ENCODE measurements at places on chromosomes 4 and X. TPM values are rescaled to one million over a fixed set of nuclear protein-coding genes. Genes with fewer than 3 reads are reported as not detected.

DNA sequence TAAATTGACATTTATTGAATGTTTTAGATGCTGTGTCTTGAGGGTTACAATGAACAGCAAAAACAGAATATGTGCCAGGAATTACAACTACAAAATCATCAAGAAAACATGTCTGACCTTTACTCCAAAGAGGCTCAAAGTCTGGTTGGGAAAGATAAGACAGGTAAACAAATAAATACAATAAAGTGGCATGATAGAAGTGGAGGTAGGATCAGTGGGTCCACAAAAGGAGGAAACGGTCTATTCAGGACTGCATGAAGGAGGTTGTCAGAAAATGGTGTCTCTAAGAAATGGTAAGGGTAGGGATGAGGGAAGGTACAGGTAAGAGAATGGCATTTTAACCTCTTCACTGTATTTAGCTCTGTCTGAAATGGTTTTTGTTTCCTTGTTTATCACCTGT lies 3.8 kb downstream of the ARHGEF38 start:
- no peaks in the 10 kb centered on the region for H3K27me3 ChIP-seq
- no peak overlapping the region for H3K4me3 ChIP-seq
- no peak for DNase-seq
- no peaks in the 10 kb centered on the region for H3K4me1 ChIP-seq

The CCDC158 gene
- total RNA-seq = not detected

The HSPA4L gene
- total RNA-seq = 61.8 TPM

DNA sequence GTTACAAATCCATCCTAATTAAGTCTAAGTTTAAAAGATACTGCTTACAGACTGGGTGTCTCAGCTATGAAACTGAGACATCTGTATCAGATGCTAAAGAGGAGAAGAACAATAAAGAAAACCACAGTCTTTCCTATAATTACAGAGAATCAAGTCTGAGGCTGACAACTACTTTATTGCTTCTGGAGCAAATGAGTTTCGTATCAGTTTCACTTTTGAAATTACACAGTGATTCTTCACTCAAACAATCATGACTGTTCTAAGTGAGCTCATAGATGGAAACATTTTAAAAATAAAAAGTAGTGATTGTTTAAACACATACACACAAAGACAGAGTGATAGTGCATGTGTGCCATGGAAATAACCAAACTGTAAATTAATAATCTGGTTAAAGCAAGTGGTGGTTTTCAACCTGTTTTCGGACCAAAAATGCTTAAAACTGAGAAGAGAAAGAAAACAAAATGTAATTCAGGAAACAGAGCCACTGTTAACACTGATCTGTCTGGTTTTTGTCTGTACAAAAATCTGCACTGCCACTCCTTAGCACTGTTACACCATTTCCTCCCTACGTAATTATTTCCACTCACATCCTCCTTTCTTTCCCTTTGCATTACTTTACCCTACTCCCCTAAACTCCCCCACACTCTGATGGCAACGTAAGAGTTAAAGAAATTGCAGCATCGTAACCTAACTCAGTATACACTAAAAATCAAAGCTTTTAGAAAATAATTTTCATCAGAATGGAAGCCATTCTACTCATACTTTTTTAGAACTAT lies 12.5 kb downstream of the RFC1 start:
- no peak for DNase-seq
- H3K27me3 ChIP-seq = no peaks in the 10 kb centered on the region
- no peak overlapping the region for H3K4me3 ChIP-seq
- peaks cover 16% of the 10 kb centered on the region for H3K36me3 ChIP-seq
- peak overlapping the region; percentile 20 for H3K27ac ChIP-seq

GRCh38 chrX:150692831-150693724 lies at the start of gene MTMR1:
MTMR1 (plus strand) TSS chrX:150693396; CDS start chrX:150693531, 135 bp downstream.
- H3K27me3 ChIP-seq = no peaks in the 10 kb centered on the region
- H3K36me3 ChIP-seq = no peaks in the 10 kb centered on the region
- peak within 1 kb of the TSS; percentile 48 for H3K27ac ChIP-seq
- H3K4me3 ChIP-seq = peak within 1 kb of the TSS; percentile 70
- H3K4me1 ChIP-seq = peaks cover 19% of the 10 kb centered on the region

DNA sequence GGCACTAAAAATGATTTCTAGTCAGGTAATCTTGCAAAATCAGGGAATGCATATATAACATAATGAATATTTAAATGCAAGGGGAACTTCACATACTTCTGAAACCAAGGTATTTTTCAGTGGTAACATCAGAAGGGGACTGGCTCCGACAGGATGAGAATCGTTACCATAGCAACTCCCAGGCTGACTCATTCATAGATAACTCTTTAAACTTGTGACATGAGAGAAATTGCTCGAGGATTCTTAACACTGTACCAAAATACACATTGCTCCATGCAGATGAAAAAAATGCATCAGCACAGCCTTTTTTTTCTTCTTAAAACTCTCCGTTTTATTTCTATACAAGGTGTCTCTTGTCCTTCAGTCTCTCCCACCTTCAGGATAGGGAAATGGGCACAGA lies 114.3 kb downstream of the GABRB1 start:
- no peaks in the 10 kb centered on the region for H3K36me3 ChIP-seq
- no peak overlapping the region for H3K27ac ChIP-seq

The USP51 gene
- total RNA-seq = not detected

The SYNPO2 gene
- total RNA-seq = not detected

GRCh38 chr4:118783887-118784286 lies 52.0 kb downstream of the SEC24D start:
- no peak for DNase-seq
- H3K4me3 ChIP-seq = no peak overlapping the region
- no peaks in the 10 kb centered on the region for H3K4me1 ChIP-seq
- H3K36me3 ChIP-seq = peaks cover 16% of the 10 kb centered on the region

The CCSER1 gene
- total RNA-seq = not detected

The EDA gene
- total RNA-seq = 8.8 TPM

The SLC26A1 gene
- total RNA-seq = 22.9 TPM

The SLC4A4 gene
- not detected for total RNA-seq

- peak; percentile 50 for DNase-seq
- H3K36me3 ChIP-seq = no peaks in the 10 kb centered on the region
- H3K4me3 ChIP-seq = no peak overlapping the region
- H3K27ac ChIP-seq = no peak overlapping the region
- no peaks in the 10 kb centered on the region for H3K27me3 ChIP-seq
These were observed 5.3 kb downstream of the APOO start for GRCh38 chrX:23902419-23902818.

- no peak overlapping the region for H3K27ac ChIP-seq
- DNase-seq = no peak
- no peak overlapping the region for H3K4me3 ChIP-seq
- H3K27me3 ChIP-seq = no peaks in the 10 kb centered on the region
- H3K36me3 ChIP-seq = no peaks in the 10 kb centered on the region
These were observed 27.4 kb upstream of the CLDN24 start for GRCh38 chr4:183349673-183350072.

The MSANTD1 gene
- total RNA-seq = 0.22 TPM

The XAGE2 gene
- total RNA-seq = not detected

GRCh38 chr4:148481636-148482035 lies 39.4 kb upstream of the NR3C2 start:
- H3K27me3 ChIP-seq = no peaks in the 10 kb centered on the region
- H3K4me1 ChIP-seq = no peaks in the 10 kb centered on the region
- no peak overlapping the region for H3K4me3 ChIP-seq
- H3K27ac ChIP-seq = no peak overlapping the region
- DNase-seq = no peak

The TMEM31 gene
- total RNA-seq = not detected
